ENCODE measurements at places on chromosomes 12 and 14. TPM values are rescaled to one million over a fixed set of nuclear protein-coding genes. Genes with fewer than 3 reads are reported as not detected.

Gene JAG2
- 11.8 TPM for total RNA-seq

Gene SLC10A1
- total RNA-seq = not detected

Gene IL31
- not detected for total RNA-seq

Gene RNASE1
- 6.2 TPM for total RNA-seq

Gene TIMELESS
- 64.9 TPM for total RNA-seq

- DNase-seq = no peak
- H3K36me3 ChIP-seq = no peaks in the 10 kb centered on the region
- no peak overlapping the region for H3K4me3 ChIP-seq
- H3K27ac ChIP-seq = no peak overlapping the region
- peaks cover 2% of the 10 kb centered on the region for H3K27me3 ChIP-seq
These were observed 515.1 kb downstream of the RPL10L start for GRCh38 chr14:46136456-46136855.

- H3K36me3 ChIP-seq = no peaks in the 10 kb centered on the region
- H3K4me3 ChIP-seq = no peak overlapping the region
- peaks cover 16% of the 10 kb centered on the region for H3K4me1 ChIP-seq
- no peak overlapping the region for H3K27ac ChIP-seq
- peaks cover 6% of the 10 kb centered on the region for H3K27me3 ChIP-seq
These were observed 88.1 kb upstream of the CPSF6 start for GRCh38 chr12:69151254-69151764.

GRCh38 chr12:85484387-85484786, 204.4 kb downstream of the ALX1 start:
- H3K27ac ChIP-seq = no peak overlapping the region
- peaks cover 6% of the 10 kb centered on the region for H3K36me3 ChIP-seq
- H3K4me1 ChIP-seq = peaks cover 6% of the 10 kb centered on the region
- DNase-seq = no peak

DNA sequence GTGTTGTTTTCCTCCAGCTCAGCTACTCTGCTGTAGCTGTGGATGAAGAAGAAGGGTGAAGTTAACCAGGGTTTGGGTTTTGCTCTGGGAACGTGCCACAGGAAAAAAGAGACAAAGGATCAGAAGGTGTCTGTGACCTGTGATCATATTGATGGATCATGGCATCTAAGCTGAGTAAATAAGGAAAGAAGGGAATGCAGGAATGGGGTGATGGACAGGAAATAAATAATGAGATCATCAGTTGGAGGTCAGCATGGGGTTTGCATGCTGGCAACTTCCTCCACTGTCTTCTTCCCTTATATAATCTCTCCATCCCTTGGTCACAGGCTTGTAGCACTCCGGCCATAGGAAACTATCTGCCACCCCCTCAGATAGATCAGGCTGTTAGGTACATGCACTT, 430.3 kb upstream of the PDE3A start:
- no peaks in the 10 kb centered on the region for H3K27me3 ChIP-seq
- no peak overlapping the region for H3K4me3 ChIP-seq
- H3K27ac ChIP-seq = no peak overlapping the region
- no peak for DNase-seq
- H3K36me3 ChIP-seq = no peaks in the 10 kb centered on the region

GRCh38 chr12:106090591-106091445, 47.9 kb downstream of the NUAK1 start:
- no peaks in the 10 kb centered on the region for H3K36me3 ChIP-seq
- no peaks in the 10 kb centered on the region for H3K27me3 ChIP-seq
- no peak overlapping the region for H3K4me3 ChIP-seq
- H3K4me1 ChIP-seq = peaks cover 11% of the 10 kb centered on the region

GRCh38 chr14:99995700-99996356, 69.4 kb upstream of the EVL start:
- peaks cover 4% of the 10 kb centered on the region for H3K4me1 ChIP-seq
- DNase-seq = peak; percentile 83
- no peak overlapping the region for H3K27ac ChIP-seq
- H3K36me3 ChIP-seq = peaks cover 4% of the 10 kb centered on the region
- H3K4me3 ChIP-seq = no peak overlapping the region

DNA sequence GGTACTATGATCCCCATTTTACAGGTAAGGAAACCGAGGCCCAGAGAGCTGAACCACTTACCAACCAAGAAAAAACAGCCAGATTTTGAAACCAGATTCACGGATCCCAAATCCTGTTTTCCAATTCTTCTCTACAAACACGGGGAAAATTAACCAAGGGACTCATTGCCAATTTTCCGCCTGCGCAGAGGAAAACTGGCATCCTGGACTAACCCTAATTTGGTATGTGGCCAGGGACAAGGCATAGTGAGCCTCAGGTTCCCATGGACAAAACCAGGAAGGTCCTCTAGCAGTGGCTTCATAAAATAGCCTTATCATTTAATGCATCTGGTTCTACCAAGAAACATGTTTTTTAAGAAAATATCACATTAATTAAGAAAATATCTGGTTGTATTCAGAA, 517.3 kb downstream of the MED13L start:
- no peaks in the 10 kb centered on the region for H3K36me3 ChIP-seq
- DNase-seq = no peak
- peaks cover 10% of the 10 kb centered on the region for H3K4me1 ChIP-seq
- H3K27me3 ChIP-seq = no peaks in the 10 kb centered on the region

GRCh38 chr14:51024377-51024776, 70.5 kb downstream of the TRIM9 start:
- no peak for DNase-seq
- peaks cover 6% of the 10 kb centered on the region for H3K36me3 ChIP-seq
- H3K4me1 ChIP-seq = 0 out of 2 replicates have a peak, but pooled peaks cover 6% of the 10 kb centered on the region
- no peak overlapping the region for H3K4me3 ChIP-seq
- no peak overlapping the region for H3K27ac ChIP-seq

- no peaks in the 10 kb centered on the region for H3K36me3 ChIP-seq
- H3K4me1 ChIP-seq = no peaks in the 10 kb centered on the region
These were observed 325.1 kb downstream of the AEBP2 start for GRCh38 chr12:19764408-19764807.

DNA sequence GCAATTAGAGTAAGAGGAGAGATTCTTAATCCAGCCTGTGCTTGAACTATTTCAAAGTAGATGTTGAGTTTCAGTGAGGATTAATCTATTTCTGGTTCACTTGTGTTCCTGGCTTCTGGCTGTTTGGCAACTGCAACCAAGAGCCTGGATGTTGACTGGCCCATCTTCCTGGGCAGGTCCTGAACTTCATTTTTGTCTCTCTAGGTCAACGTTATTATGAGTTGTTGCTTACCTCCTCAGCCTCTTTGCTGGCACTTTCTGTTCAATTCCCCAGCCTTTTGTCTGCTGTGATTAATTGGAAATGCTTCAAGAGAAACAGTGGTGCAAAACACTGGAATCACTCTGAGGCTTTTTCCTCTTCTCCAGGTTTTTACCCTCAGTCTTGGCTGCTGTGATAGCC, 56.8 kb downstream of the TMEM132D start:
- peaks cover 70% of the 10 kb centered on the region for H3K36me3 ChIP-seq
- H3K4me3 ChIP-seq = no peak overlapping the region
- H3K27me3 ChIP-seq = peaks cover 7% of the 10 kb centered on the region
- DNase-seq = no peak
- no peaks in the 10 kb centered on the region for H3K4me1 ChIP-seq

- H3K4me1 ChIP-seq = peaks cover 22% of the 10 kb centered on the region
- H3K4me3 ChIP-seq = no peak overlapping the region
- no peaks in the 10 kb centered on the region for H3K36me3 ChIP-seq
- H3K27ac ChIP-seq = no peak overlapping the region
- H3K27me3 ChIP-seq = no peaks in the 10 kb centered on the region
- no peak for DNase-seq
These were observed 42.6 kb upstream of the KRR1 start for GRCh38 chr12:75553836-75554555.

DNA sequence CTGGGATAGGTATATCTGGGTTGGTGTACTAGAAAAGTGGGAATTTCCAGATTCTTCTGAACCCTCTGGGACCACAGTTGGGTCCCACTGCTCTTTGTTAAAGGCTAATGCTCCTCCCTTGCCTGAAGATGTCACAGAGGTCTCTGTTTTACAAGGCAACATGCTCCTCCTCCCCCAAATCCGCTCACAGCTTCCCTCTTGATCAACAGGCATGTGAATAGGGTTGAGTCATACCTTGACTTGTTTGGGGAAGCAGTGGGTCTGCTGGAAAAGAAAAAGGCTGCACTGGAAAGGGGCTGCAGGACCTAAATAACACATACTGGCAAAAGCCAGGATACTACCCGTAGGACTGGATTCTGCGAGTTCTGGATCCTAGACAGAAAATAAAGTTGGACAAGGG, 165.4 kb upstream of the TMEM260 start:
- H3K27me3 ChIP-seq = no peaks in the 10 kb centered on the region
- no peak overlapping the region for H3K4me3 ChIP-seq
- no peak overlapping the region for H3K27ac ChIP-seq

DNA sequence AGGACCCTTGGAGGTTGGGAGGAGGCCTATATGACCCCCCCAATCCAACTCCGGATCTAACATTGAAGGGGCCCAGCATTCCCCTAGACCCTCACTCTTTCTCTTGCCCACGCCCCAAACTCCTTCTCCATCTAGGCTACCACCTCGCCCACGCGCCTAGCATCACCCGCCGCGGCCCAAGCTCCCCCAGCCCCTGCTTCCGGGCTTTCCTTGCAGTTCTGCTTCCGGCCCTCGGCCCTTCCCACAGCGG, 445 bp downstream of the CERS5 start:
- peak overlapping the region; percentile 99 for H3K27ac ChIP-seq
- H3K27me3 ChIP-seq = no peaks in the 10 kb centered on the region
- H3K4me3 ChIP-seq = peak overlapping the region; percentile 87
- peaks cover 30% of the 10 kb centered on the region for H3K4me1 ChIP-seq
- no peak for DNase-seq

GRCh38 chr12:45773747-45774146, 44.2 kb downstream of the ARID2 start:
- H3K27me3 ChIP-seq = no peaks in the 10 kb centered on the region
- H3K36me3 ChIP-seq = peaks cover 8% of the 10 kb centered on the region
- no peak overlapping the region for H3K4me3 ChIP-seq
- H3K27ac ChIP-seq = no peak overlapping the region
- H3K4me1 ChIP-seq = peaks cover 37% of the 10 kb centered on the region
- DNase-seq = no peak

- H3K4me3 ChIP-seq = no peak overlapping the region
- no peak for DNase-seq
- no peaks in the 10 kb centered on the region for H3K4me1 ChIP-seq
- no peak overlapping the region for H3K27ac ChIP-seq
These were observed 164.3 kb downstream of the SLC5A8 start for GRCh38 chr12:101045486-101046464.

DNA sequence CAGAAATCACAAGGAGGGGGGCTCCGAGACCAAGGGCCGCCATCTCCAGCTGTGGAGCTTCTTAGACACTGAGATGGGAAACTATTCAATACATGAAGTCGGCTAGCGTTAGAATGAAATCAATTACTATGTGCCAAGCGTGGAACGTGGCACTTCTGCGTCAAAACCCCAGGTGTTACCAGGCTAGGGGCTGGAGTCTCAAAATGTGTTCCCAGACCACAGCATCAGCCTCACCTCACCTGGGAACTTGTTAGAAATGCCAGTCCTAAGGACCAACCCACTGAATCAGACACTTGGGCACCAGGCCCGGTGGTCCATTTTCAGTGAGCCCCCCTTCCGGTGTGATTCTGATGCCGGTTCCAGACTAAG, 5.0 kb upstream of the SETD1B start:
- no peak for DNase-seq
- peak overlapping the region; percentile 92 for H3K27ac ChIP-seq
- H3K27me3 ChIP-seq = no peaks in the 10 kb centered on the region
- peak overlapping the region; percentile 67 for H3K4me3 ChIP-seq

All from WTC11 (cell line).